RPMI8226 (cell line): ENCODE measurements at places on chromosomes 5 and 9.

- DNase-seq = no peak
Observed at GRCh38 chr5:56850423-56850822, 35.1 kb downstream of the MAP3K1 start.

GRCh38 chr9:108860764-108861163 lies 1.3 kb upstream of the ACTL7A start:
- no peak for DNase-seq

GRCh38 chr5:14321936-14322335 lies 178.8 kb downstream of the TRIO start:
- no peak for DNase-seq

- DNase-seq = peak; percentile 8
Observed at GRCh38 chr5:36177715-36178523, 26.0 kb downstream of the SKP2 start.

GRCh38 chr5:52825826-52826225 lies 38.1 kb downstream of the ITGA1 start:
- DNase-seq = no peak

DNA sequence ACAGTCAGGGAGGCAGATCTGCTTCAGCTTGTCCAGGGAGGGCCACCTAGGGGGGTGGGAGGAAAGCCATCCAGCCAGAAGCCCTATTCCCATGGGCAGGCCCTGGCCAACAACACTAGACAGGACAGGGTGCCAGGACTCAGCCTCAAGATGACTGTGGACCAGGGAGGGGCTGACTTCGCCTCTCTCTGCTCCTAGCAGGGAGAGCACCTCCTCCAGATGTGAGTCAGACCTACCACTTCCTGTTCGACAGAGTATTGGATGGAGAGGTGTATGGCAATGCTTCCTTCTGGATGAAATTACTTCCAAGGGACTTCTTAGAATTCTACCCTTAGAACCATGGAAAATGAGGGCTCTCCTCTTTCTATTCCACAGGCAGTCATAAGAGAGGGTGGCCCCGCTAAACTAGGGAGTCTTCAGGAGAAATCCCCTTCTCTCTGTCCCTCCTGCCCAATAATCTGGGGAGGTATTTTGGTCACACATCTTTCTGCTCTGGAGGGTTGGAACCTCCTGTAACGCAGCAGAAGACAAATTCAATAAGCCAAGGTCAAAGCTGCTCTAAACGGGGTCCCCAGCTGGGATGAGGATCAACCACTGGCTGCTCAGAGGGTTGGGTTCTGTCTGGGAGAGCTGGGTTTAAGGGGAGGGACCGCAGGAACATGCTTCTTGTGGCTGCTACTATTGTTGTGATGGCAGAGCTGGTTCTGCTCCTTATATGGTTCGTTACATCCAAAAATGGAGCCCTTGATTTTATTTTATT lies 23.2 kb upstream of the RCL1 start:
- no peak for DNase-seq

DNA sequence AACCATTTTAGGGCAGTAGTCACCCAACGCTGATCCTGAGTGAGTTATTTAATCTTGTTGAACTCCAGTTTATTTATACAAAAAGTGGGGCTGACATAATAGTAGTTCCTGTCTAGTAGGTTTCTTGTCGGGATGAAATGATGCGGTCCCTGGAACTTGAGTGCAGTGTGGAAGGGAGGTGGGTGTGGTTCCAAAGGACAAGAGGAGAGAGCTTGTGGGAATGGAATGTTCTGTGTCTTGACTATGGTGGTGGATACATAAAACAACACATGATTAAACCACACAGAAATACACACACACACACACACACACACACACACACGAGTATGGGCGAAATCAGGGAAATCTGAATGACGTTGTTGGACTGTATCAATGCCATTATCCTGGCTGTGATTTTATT lies 66.1 kb upstream of the BARHL1 start:
- DNase-seq = no peak

- no peak for DNase-seq
Observed at GRCh38 chr5:76849419-76850291, at the start of gene S100Z. Gene S100Z, plus strand, starts transcription at chr5:76850014. Its CDS starts 25,346 bp downstream, at chr5:76875360.

GRCh38 chr9:112793213-112793810 lies 42.8 kb downstream of the SNX30 start:
- peak; percentile 64 for DNase-seq

DNA sequence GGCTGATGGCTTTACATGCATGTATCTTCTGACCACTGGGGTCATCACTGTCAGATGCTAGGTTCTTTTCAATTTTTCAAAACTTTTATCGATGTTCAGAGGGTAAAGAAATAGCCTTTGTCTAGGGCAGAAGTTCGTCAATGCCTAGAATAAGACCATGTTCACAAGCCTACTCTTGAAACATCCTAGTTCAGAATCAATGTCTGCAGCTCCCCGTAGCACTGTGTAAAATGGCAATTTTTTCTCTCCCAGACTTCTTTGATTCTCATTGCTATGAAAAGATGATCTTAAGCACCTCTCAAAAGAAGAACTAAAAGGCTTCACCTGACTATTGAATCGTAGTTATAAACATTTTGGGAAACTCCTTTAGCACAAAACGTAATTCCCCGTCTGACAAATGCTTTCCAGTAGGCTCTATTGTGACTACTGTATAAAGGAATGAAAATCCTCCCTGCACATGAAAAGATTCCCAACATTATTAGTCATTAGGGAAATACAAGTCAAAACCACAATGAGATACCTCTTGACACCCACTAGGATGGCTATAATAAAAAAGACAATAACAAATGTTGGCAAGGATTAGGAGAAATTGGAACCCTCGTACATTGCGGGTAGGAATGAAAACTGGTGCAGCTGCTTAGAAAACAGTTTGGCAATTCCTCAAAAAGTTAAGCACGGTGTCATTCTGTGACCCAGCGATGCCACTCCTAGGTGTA lies 263.5 kb downstream of the ARHGAP26 start:
- no peak for DNase-seq

DNA sequence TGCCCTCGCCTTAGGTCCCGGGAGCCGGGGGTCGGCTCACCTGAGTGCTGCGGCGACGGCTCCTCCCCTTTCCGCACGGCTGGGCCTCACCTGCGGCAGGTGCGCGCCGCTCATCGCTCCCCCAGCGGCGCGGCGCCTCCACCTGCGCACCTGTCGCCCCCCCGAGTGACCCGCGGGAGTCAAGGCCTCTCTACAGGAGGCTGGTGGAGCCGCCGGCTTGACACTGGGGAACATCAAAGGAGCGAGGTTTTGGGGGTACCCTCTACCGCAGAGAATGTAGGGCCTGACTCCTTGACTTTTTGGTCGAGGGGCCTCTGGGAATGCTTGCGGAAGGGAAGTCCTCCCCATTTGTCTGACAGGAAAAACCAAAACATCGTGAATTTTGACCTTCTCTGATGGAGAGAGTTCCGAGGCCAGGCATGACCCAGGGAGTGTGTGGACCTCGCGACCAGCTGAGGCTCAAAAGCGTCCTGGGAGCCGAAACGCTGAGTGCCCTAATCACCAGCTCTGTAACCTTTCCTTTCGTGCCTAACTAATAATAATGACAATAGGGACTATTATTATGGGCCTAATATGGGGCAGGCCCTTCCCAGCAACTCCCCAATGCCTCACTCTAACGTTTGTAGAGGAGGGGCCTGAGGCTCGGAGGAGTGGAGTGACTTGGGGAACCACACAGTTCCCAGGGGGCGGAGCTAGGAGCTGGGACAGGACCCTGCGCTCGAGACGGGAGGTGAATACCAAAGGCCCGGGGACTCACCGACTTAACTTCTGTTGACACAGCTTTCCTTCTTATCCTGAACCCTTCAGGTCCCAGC lies 714 bp upstream of the IER5L start:
- no peak for DNase-seq

DNA sequence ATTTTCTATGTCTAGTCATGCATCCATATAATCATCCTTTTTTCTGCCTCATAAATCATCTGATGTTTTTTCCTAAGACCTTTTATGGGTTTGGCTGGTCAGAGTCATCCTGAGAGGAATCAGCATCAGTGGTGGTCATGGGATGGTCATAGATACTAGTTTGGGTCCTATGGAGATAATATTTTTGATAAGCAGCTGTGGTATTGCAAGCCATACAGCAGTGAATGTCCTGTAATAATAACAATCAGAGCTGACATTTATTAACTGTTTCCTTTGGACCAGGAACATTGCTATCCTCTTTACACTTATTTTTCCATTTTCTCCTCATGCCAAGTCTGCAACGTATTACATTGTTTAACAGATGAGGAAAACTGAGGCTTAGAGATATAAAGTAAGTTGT lies 83.1 kb downstream of the TEX10 start:
- no peak for DNase-seq

- no peak for DNase-seq
Observed at GRCh38 chr5:83752700-83753099, 32.0 kb upstream of the HAPLN1 start.

DNA sequence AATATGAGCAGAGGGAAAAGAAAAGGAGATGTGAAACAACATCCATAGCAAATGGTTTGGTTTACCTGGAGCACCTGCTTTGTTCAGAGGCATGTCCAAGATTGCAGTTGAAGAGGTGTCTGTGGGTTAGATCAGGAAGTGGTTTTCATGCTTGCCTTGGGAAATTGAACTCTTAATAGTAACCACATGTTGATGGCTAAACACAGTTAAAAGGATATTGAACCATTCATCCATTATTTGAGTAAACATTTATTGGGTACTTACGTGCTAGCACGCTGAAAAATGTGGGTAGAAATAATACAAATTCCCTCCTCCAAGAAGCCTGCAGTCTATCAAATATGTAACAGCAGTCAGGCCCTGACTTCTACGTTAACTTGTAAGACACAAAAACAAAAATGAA lies 235.7 kb upstream of the TNC start:
- DNase-seq = no peak

- no peak for DNase-seq
Observed at GRCh38 chr5:72221541-72221940, 98.5 kb downstream of the MRPS27 start.

DNA sequence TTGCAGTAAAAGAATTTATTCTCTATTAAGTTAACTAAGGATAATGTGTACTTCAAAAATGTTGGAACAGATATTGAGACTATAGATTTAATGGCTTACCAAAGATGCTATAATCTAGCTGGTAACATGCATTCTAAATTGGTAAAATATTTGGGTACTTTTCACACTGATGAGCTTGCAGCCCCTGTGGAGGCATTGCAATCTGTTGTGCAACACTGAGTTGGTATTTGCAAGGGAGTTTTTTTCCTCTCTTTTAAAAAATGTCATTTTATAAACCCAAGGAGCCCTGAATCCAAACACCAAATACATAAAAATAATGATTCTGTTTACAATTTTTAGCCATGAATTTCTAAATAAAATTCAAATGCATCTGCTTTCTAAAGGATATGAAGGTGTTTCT lies 944.8 kb downstream of the DTWD2 start:
- no peak for DNase-seq

- DNase-seq = no peak
Observed at GRCh38 chr5:142783601-142784341, 13.6 kb downstream of the ARHGAP26 start.
